ENCODE measurements at places on chromosomes 3 and 15.

- no peak for DNase-seq
Measured at GRCh38 chr15:48641416-48641815, 4.1 kb downstream of the FBN1 start.

- DNase-seq, result no peak
Measured at GRCh38 chr15:81256916-81257315, 60.2 kb downstream of the IL16 start.

- no peak for DNase-seq
Measured at GRCh38 chr15:45667002-45667401, 32.2 kb downstream of the SQOR start.

DNA sequence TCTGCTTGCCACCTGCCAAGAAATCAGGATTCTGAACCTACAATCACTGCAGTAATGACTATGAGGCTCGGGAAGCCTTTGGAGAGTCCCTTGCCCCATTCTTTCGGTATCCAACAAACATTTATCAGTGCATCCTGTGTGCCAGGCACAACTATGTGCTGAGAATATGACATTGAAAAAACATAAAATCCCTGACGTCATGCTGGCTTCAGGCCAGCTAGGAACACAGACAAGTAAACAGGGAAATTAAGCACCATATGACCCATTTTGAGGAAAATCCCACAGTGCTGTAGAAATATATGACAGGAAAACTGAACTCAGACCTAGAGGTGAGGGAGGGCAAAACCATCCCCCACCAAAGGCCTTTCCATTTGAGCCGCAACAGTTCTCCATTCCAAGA is 34.1 kb upstream of the DET1 start:
- DNase-seq, result no peak

DNA sequence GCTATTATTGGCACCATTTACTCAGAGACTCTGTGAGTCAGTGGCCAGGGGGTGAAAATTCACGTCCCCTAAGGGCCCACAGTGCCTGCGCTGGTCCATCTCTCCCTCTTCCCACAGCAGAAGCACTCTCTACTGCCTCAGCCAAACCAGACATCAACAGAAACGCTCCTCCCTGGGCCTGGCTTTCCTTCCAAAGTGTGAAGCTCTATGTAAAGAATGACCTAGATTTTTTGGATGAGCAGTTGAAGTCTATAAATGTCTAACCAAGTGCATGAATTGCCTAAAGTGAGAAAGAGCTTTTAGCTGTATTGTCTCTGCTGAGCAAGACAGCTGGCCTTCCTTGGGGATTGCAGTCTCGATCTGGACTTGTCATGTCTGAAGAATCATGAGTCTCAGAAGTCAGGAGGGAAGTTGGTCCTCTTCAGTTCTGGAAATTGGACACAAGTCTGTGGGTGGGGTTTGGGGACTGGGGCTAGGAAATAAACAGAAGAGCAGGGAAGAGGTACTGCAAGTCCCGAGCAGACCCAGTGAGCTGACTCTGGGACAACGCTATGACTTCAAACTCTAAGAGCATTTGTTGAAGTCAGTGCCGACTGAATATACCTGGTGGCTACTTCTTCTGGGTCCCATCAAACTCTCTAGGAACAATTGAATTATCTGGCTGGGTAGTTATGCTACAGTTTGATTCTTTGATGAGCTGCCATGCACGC is 29.0 kb downstream of the RASGRP1 start:
- DNase-seq, result no peak

DNA sequence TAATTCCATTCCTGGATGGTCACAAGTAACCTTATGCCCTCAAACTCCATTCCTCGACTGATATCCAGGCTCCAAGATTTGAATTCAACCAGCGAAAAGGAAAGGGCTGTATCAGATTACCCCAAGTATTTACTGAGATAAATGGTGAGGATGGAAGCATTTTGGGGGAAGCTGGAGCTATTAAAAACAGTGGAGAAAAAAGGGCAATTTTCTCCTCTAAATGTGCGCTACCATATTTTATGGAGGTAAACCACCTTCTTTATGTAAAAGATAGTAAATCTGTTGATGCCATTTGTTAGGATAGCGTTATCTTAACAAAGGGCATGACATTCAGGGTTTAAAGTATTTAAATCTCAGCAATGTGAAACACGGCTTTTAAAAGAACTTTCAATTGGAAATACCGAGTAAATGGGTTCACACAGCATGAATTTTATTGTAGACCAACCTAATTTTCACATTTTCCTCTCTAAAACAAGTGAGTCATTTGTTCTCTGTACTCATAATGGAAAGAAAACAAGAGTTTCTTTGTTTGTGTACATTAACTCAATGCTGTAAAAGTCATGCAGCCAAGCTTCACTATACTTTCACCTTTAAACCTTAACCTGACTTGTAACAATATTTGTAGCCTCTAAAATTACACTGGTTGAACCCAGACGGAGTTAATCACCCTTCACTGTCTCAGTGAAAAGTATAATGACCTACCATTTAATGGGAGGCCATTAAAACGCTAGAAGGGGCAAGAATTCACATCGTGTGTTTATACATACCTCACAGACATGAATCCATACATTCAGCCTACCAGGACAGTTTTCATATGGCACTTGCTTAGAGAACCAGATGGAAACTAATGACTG is 773.4 kb downstream of the ROBO1 start:
- no peak for DNase-seq

- DNase-seq, result no peak
Measured at GRCh38 chr3:111415018-111415417, 127.0 kb upstream of the CD96 start.

DNA sequence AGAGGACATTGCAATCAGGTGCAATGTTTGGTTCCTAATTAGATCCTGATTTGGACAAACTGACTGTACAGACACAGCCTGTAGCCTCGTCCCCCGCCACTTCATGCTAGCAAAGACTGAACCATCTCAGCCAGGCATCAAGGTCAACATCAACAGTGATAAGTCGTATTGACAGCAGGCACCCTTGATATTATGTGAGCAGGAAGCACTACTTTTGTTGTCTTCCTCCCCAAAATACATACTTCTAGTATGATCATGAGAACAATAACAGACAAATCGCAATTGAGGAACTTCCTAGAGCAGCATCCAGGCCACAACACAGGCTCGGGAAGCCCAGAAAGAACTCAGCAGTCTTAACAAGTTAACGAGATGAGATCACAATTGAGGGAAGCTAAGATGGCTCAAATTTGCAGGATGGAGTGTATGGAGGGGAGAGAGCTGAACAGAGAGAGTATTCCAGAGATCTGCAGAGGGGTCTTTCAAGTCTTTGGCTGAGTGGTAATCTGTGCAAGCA is 20.4 kb downstream of the TGM5 start:
- no peak for DNase-seq

DNA sequence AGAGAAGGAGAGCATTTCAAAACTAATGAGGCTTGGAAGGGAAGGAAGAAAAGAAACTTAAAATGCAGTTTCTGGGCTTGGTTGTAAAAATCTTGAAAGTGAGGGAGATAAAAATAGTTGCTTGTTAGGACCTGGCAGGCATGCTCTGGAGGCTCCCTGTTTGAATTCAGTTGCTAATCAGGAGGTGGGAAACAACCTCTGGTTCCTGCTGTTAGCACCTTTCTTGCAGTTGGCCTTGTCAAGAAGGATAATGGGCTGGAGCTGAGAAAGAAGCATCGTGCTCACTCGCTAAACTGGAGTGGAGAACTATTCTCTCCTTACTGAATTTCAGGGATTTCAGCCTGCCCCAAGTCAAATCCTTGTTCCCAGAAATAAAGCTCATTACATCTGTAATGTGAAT is 23.4 kb downstream of the SNAPC5 start:
- DNase-seq, result no peak

DNA sequence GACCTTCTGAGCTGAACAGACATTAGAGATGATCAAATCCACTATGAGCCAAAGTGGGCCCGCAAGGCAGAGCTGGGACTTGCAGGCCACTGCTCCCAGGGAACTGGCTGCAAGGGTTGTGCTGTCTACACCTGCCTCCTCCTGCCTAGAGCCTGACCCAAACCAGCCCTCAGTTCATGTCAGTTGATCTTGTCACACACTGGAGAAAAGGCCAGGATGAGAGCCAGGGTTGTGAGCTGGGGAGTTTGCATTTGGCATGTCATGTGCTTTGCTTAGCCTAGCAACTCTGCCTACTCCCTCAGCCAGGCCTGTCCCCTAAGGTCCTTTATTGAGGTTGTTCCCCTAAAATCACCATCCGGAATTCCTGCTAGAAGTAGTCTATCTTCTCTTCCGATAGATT is 67.8 kb downstream of the RAB11A start:
- no peak for DNase-seq

DNA sequence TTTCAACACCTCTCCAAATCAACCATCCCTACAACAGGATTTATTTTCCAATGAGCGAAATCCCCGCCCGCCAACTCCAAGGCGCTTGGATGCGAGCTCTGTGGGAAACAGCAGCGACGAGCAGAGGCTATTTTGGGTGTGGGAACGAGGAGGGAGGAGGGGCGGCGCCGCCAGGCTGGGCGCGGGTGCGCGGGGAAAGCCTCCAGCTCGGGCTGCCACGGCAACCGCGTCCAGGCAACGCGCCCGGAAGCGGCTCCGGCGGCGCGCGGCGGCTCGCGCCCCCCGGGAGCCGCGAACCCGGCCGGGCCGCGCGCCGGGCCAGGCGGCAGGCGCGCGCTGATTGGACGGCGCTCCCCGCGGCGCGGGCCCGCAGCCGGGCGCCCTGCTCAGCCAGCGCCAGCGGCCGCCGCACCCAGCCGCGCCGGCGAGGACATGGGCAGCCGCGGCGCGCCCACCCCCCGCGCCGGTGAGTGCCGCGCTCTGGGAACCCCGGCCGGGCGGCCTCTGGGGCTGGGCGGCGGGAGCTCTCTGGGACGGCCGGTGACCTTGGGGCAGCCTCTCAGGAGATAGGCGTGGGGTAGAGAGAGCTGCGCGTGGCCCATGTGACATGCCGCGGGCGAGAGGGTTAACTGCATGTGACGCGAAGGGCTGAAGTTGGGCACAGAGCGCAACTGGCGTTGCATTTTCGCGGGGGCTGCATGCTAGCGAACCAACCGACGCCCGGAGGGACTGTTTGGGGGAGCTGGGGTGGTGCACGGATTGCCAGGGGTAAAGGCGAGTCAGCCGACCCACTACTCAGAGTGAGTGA is at the start of gene FAM81A:
FAM81A (plus strand) TSS at position 370 of the 808 bp plus-strand sequence. CDS start 20,441 bp downstream, outside the sequence.
- peak; percentile 94 for DNase-seq

Measured in sigmoid colon (tissue), 7 donors.